ENCODE measurements at places on chromosomes 4 and X.

DNA sequence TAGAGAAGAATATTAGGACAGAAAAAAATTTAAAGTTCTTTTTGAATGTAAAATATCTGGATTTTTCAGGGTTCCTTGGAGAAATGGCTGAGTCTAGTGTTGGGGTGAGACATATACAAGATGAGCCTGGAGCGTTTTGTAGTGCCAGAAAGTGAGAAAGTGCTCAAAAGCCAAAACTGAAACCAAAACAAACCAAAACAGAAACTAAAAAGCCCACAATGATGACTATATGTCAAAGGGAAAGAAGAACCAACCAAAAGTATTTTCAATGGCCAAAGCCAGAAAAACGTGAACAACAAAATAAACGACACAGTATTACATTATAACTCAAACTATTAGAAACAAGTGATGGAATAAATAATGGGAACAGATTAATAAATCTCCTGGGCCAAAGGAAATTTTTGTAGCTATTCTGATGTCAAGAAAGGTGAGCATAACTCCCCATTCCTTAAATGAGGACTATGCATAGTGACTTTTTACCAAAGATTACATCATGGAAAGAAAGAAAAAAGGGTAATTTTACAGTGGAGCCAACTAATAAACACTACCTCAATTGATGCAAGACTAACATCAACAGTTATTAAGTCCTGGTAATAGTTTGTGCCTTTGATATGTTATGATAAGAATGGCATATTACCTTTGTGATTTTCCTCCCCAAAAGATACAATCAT is 1137.6 kb downstream of the C4orf33 start:
- no peak for DNase-seq

DNA sequence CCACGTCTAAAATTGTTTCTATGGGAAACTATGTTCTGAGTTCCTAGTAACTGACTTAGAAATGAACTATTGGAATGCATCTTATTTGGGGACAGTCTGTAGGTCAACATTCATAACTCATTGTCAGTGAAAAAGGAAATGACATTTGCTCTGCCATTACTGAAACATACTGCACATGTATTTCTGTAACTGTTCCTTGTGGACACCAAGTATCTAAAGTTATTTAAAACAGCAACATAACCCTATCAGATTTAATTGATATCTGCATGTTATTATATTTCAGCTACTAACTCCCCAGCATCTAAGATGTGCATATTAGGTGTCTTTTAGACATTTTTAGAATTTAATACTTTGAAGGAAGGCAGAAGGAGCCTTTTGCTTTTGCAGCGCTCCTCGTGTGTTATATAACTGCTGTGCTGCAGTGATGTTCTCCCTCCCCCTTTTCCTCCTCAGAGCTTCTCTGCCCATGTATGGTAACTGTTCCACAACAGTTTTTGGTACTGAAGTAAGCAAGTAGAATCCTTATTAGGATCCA is 37.2 kb upstream of the TMEM131L start:
- no peak for DNase-seq

- no peak for DNase-seq
Observed at GRCh38 chr4:100060765-100061416, 110.8 kb upstream of the H2AZ1 start.

DNA sequence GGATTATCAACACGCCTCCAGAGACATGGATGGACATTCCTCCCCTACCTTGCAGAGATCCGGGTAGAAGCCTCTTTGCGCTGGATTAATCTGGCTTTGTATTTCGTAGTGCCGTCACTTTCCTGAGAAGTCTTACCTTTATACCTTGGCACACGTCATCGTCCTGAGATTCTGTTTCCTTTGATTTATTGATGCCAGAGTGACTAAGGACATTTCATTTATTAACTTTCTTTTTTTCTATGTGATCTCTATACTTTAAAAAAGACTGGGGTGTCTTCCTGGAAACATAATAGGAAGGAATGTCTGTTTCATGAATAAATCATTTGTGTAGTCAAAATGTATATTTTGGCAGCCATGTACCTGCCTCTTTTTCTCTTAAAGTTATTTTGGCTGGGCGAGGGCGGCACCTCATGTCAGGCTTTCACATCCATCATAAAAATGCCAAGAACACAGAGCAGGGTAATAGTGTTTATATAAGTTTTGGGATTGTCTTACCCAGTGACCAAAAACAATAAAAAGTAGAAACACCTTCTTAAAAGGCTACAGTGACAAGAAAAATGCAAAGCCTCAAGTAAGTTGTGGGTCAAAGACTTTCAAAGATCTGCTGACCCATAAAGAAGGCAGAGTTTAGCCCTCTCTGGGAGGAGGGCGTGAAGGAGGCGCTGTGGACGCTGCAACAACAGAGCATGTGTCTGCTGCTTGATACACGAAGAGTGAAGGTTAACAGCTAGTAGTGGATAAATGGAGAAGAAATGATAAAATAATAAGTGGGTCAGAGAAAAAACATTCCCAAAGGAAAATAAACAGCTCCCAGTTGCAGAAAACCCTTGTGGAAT is 124.4 kb downstream of the SHROOM3 start:
- no peak for DNase-seq

GRCh38 chr4:111064342-111064993 is 441.6 kb upstream of the PITX2 start:
- no peak for DNase-seq

- no peak for DNase-seq
Observed at GRCh38 chrX:118976599-118977340, 2.4 kb downstream of the LONRF3 start.

DNA sequence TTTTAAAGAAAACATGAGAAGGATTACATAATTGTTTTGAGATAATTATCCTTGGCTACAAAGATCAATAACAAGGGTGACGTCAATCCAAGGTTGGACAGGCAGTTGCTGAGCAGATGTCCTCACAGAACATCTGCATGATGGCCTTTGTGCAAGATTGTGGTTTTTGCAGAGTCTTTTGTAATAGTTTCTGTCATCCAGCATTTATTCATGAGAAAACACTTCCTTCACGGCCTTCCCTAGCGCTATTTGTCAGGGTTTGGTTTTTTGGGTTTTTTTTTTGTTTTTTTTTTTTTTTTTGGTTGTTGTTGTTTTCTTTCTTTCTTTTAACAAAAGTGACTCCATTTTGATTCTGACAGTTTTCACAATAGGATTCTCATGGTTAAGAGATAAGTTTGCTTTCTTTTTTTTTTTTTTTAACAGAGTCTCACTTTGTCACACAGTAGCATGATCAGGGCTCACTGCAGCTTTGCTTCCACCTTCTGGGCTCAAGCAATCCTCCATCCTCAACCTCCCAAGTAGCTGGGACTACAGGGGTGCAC is 31.5 kb upstream of the ELF2 start:
- DNase-seq: no peak

GRCh38 chr4:145203410-145203809 is 23.0 kb upstream of the OTUD4 start:
- DNase-seq: no peak

DNA sequence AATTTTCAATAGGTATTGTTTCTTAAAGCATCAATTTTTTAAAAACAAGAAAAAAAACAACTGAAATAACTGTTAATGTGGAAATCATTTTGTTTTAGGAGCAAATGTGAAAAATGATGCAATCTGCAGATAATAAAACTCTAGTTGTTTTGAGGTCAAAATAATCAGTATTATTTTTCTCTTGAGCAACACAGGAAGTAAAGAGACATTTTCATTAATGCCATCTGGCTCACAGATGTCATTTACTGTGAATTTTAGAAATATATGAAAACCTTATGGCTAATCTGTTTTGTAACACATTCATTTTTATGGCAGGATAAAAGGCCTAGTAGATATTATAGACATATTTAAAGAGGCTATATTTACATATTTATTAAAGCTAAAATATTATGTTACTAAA is 141.6 kb downstream of the PCDH18 start:
- no peak for DNase-seq

DNA sequence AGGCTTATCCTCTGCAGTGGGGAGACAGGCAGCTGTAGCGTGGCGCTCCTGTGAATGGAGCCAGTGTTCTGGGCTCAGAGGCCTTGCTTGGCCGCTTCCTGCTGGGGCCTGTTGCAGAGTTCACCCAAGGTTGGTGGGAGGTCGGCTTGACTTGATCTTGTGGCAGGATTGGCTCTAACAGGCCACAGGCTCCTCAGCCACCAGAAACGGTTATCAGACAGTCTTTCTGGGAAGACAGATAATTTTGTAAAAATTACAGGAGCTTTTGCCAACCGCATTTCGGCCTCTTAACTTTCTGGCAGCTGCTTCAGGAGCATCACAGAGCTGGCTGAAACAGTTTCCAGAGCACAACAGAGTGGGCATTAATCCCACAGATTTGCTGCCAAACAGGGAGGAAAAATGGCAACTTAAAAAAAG is 66.4 kb downstream of the DIPK2B start:
- no peak for DNase-seq

DNA sequence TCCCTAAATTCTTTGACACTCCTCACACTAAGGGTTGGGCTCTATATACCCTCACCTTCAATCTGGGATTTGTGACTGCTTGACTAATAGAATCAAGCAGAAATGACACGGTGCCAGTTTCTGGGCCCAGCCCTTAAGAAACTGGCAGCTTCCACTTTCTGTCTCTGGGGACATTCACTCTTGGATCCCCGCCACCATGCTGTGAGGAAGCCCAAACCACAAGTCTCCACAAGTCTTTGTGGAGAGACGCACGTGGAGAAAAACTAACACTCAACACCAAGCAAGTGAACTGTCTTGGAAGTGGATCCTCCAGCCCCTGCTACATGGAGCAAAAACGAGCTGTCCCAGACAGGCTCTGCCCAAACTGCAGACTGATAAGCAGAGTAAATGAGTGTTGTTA is 1.1 kb upstream of the EDNRA start:
- DNase-seq: no peak

- DNase-seq: no peak
Observed at GRCh38 chr4:37631551-37631950, 54.6 kb downstream of the RELL1 start.
